GM18507 (cell line): ENCODE measurements at places on chromosomes 7 and 10.
A peak's percentile ranks its signal among the peaks of the same experiment; 100 is the strongest.

GRCh38 chr10:12067336-12067735 lies 1.4 kb upstream of the DHTKD1 start:
- DNase-seq: no peak

GRCh38 chr10:131155876-131156230 lies 155.7 kb downstream of the TCERG1L start:
- no peak for DNase-seq

DNA sequence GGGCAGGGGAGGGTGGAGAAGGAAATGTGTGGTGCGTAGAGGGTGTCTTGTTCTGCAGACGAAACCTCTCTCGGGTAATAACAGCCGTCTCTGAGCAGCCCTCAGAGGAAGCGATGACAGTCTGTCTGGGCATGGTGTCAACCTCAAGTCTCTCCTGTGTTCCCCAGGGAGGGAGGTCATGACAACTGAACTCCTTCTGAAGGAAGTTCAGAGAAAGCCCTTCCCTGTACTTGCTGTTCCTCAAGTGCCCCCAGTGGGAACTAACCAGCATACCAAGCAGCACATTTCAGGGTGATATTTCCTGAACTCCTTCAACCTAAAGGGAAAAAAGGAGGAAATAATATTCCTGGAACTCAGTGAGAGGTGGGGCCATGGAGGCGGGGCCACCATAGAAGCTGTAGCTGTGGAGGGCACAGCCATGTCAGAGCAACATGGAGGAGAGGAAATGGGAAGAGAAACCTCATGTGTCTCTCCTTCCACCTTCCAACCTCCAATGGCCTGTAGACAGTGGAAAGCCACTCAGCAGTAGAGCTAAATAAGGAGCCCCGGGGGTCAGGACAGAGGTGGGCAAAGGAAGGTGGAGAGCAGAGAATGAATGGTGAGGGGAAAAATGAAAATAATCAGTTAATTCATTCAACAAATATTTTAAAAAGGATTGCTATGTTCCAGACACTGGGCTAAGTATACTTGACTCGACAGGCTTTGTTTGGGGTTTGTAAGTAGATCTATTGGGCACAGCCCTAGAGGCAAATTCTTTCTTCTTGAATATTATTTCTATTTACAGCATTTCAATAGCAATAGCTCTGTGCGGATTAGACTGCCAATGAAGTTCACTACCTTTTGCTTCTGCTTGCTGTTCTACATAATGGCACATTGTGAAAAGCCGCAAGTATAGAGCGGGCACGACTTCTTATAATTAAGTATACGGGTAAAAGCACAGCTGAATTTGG lies 61.0 kb upstream of the AOAH start:
- peak; percentile 62 for DNase-seq

DNA sequence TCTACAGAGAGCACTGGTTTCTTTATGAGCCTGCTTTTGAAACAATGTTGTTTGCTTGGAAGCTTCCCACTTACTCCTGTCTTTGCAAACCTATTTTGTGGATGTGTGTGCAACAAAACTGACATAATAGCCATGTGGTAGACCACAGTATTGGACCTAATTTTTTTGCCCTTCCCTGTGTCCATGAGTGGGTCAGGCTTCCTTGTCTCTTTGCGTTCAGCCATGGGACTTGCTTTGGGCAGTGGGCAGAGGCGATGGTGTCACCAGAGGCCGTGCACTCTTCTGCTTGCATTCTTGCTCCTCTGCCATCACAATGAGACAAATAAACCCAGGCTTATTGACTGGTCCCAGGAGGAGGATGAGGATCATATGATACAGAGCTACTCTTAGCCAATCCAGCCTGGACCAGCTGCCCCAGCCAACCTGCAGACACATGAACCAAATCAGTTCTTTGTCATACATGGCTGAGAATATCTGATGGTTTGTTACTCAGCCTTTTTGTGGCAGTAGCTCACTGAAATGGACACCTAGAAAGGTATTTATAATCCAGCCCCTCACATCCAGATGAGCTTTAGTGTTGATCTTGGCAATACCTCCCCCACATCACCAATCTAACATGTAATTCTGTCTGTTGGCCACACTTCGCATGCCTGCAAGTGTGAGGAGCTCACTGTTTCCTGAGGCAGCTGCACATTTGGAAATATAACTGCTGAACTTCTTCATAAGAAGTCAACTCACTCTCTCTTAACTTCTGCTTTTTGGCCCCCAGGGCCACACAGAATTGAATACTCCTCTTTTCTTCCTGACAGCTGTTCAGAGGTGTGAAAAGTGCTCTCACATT lies 427.8 kb upstream of the ZMIZ1 start:
- no peak for DNase-seq

DNA sequence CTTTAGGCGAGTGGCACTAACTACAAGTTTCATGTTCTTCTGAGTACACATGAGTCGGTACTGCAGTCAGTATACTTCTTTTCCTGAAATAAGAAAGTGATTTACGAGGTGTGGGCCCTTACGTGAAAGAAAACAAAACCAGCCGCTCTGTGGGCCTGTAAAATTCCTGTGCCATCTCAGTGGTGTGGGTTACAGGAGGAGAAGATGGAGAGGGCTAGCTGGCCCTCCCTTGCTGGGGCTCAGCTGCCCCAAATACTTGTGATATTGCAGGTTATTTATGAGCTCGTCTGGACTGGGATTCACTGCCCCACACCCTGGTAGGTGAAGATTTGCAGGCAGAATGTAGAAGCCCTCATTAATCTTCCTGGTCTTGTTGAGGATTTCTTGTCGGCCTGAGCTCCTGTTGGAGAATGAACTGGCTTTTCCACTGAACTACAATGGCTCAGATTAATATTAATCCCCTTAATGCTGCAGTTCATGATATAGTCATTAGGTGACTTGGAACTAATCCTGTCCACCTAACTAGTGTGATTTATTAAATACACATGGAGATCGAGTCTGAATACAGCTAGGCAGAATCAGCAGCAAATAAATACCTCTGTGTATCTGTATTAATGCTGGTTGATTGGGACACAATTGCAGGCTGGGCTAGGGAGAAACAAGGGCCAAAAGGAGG lies 68.0 kb downstream of the GBF1 start:
- DNase-seq: no peak

DNA sequence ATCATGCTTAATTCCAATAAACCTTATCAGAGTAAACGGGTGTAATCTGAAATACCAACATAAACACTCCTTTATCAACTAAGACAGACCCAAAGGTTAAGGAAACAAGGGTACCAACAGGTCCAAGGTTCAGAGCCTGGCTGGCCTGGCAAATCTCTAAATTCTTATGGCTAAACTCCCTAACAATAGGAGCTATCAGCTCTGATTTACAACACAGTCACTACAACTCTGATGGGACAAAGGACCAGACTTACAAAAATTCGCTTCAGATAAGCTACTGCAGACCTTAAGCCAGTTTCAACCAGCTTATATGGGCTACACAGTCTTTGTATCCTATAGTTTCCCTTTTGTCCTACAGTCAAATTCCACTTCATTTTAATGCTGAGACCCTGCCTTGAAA lies 381.9 kb downstream of the ZWINT start:
- DNase-seq: no peak

DNA sequence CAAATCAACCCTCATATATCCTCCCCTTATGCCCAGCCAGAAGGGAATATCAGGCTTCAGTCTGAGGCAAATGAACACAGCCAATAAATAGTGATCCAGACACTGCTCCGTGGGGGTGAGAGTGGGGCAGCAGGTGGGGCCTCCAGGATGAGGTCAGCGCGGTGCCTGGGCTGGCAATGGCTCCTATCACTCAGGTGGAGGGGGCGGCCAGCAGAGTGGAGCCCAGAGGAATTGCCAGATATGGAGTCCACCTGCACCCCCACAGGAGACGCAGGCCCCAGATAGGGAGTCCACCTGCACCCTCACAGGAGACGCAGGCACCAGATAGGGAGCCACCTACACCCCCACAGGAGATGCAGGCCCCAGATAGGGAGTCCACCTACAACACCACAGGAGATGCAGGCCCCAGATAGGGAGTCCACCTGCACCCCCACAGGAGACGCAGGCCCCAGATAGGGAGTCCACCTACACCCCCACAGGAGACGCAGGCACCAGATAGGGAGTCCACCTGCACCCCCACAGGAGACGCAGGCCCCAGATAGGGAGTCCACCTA lies 78.0 kb upstream of the PPP2R2D start:
- no peak for DNase-seq

GRCh38 chr7:20219446-20220292 lies 2.5 kb upstream of the MACC1 start:
- no peak for DNase-seq

- no peak for DNase-seq
Measured at GRCh38 chr10:102624094-102624493, 20.2 kb upstream of the TRIM8 start.

- DNase-seq: no peak
Measured at GRCh38 chr10:17381502-17382142, 72.8 kb downstream of the ST8SIA6 start.

DNA sequence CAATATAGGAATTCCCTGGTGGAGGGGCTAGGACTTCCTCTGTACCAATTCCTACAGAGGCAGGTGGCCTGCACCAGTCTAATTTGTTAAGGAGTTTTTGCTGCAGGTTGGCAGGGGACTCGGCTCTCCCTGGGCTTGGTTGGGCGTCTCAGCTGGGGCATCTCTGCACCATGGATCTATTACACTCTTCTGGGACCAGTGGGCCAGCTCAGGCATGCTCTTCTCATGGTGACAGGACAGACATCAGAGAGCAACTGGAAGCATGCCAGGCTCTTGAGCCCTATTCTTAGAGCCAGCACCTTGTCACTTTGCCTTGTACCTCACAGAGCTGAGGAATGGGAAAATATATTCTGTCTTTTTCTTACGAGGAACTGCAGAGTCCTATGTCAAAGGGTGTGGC lies 74.6 kb downstream of the SH2D4B start:
- no peak for DNase-seq

- DNase-seq: no peak
Measured at GRCh38 chr10:13184730-13185514, 23.6 kb downstream of the MCM10 start.

GRCh38 chr10:128095027-128095752 lies 31.0 kb downstream of the MKI67 start:
- no peak for DNase-seq

- DNase-seq: no peak
Measured at GRCh38 chr10:31697271-31698180, 231.1 kb downstream of the ARHGAP12 start.

DNA sequence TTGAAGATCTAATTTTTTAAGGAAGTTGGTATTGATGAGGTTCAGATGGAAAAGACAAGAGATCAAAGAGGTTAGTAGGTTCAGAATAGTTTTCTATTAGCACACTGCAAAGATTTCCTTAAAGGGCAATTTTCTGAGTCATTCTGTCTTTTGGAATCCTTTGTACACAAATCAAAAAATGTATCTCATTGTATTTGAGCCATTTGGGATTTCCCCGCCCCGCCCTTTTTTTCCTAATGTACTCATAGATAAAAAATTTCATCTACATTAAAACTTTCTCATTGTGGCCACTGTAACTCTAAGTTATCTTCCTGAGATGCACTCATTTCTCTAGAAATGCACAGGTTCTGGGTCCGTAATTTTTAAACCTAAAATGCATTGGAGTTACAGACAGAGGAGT lies 12.1 kb downstream of the GIMAP6 start:
- no peak for DNase-seq

GRCh38 chr10:52459097-52459496 lies 145.0 kb downstream of the DKK1 start:
- DNase-seq: no peak

DNA sequence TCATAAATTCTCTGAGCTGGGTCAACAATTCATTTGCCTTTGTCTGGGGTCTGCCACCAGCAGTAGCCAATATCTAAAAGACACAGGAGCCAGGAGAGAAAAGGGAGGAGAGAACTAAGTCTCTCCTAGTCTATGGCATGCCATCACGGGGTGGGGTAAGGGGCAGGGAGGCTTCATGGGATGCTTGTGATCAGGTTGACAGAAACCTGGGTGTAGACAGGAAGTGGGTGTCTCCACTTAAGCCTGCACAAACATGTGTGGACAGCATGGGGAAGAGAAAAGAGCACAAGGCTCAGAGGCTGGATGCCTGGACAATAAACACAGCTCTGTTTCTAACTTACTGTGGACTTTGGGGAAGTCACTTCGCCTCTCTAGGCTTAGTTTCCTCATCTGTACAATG lies 11.5 kb upstream of the C10orf53 start:
- no peak for DNase-seq

DNA sequence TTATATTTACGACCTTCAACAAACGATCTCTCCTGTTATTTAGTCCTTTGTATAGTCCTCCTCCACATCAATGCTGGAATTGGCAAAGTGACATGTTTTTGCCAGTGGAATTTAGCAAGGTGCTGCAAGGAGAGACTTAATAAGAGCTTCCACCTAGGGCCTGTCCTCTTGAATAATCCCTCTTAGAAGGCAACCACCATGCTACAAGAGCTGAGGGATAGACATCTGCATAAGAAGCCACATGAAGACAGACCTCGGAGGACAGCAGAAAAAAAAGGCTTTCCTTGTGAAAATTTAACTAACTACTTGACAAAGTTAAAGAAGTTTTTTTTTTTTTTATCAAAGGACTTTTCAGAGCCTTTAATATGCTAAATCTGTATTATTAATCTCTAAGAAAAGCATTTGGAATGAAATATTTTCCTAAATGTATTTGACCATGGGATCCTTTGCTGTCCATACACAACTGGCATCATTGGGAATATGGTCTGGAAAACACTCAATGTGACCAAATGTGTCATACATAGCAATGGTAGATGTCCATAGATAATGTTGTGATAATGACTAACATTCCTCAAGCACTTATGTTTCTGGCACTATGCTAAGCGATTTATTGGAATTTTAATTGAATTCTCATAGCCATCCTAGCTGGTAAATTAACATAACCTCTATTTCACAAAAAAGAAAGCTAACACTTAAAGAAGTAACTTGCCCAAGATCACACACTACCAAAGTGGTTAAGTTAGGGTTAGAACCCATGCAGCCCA lies 13.2 kb downstream of the HYCC1 start:
- DNase-seq: no peak

DNA sequence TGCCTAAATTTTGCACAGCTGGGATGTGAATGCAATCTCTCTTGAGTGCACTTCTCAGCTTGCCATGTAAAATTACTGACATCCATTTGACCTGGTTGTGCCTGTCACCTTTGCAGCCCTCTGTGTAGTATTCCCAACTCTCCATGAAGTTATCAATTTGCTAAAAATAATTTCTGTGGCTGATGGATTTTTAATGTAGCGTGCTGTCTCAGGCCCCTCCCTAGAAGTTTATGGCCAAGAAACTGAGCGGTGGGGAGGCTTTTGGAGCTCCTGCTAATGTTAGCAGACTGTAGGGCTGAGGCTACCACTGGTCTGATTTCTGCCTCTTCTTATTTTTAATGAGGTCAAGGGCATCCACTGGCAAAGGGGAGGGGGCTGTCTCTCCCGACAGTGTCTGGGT lies 577.0 kb upstream of the DPP6 start:
- DNase-seq: no peak
